Stimulated activated CD4-positive, alpha-beta T cell treated with anti-CD3 and anti-CD28 coated beads, Interleukin-1b, Interleukin-23, amount 100 ng/mL, for 1 hour (primary cell): ENCODE measurements at places on chromosomes 2 and 18.

- DNase-seq, result no peak
Measured at GRCh38 chr2:225074366-225074765, 32.1 kb upstream of the DOCK10 start.

GRCh38 chr18:62486290-62486964 lies 36.4 kb upstream of the ZCCHC2 start:
- DNase-seq, result no peak

- DNase-seq, result no peak
Measured at GRCh38 chr18:49050452-49050851, 99.7 kb upstream of the SMAD7 start.

GRCh38 chr2:106944215-106944614 lies 58.2 kb upstream of the ST6GAL2 start:
- no peak for DNase-seq

DNA sequence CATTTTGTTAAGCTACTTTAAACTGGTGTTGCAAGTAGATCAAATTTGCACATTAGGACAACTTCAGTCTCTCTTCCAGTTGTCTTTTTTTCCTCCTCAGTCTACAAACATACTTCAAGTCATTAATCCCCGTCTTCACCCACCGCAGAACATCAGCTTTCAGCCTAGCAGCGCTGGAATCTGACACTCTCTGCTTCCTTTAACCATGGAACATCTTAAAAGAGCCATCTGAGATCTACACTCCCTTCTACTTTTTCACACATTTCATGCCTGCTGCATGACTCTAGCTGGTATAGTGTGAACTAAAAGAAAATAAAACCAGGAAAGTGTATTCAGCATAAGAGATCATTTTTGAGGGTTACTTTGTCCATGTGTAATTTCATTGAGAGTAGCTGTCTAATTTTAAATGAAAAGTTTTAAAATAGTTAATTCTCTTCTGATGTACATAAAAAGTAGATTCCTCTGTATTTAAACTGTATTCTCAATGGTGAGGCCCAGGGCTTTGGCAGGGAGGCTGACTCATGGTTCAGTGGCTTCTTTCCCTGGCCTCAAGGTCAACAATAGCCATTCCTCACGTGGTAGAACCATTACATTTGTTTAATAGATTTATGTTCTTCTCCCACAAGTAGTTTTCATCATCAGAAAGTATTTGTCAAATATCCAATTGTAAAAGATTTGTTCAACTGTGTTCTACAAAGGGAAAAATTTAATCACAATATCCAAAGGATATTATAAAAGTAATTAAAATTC lies 16.5 kb downstream of the SGPP2 start:
- DNase-seq, result no peak

DNA sequence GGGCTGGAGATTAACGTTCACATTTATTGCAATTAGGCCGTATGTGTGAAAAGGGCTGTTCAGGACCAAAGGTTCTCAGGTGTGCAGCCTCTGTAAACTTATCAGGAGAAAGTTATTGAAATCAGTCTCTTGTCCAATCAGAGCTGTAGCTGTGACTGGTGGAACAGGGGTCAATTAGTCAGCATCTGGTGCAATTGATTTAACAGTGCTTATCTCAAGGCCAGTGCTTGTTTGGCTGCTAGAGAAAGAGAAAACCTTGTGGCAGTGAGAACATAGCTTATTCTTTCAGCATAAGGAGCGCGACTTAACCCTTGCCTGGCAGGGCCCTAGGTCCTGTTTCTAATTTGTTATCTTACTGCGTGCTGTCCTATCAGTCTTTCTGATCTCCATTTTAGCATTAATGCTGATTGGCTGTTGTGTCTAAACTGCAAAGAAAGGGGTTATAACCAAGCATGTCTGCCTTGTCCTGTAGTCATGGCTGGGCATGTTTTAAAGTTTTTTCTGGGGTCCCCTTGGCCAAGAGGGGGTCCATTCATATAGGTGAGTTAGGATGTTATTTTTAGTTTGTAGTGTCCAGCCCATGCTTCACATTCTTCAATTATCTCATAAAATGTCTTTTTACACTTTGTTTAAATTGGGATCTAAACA lies 66.4 kb downstream of the CYB5A start:
- DNase-seq, result no peak

- DNase-seq, result no peak
Measured at GRCh38 chr2:192087398-192087958, 107.3 kb downstream of the TMEFF2 start.

- no peak for DNase-seq
Measured at GRCh38 chr2:140873915-140874531, 1256.8 kb downstream of the LRP1B start.

- no peak for DNase-seq
Measured at GRCh38 chr2:162385536-162385935, 41.6 kb downstream of the GCA start.

- DNase-seq, result no peak
Measured at GRCh38 chr2:207164006-207164831, 1.5 kb downstream of the KLF7 start.

DNA sequence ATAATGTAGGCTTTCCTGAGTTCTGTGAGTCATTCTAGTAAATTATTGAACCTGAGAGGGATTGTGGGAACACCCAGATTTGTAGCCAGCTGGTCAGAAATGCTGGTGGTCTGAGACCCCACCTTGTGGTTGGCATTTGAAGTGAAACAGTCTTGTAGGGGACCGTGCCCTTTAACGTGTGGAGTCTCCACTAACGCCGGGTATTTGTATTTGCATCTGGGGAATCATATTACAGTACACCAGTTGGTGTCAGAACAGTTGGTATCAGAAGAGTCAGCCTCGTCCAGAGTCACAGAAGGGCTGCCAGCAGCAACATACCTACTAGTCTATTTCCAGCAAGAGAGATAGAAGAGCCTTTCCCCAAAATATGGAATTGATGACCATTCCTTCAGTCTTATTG lies 38.3 kb upstream of the PTPN4 start:
- DNase-seq, result no peak

DNA sequence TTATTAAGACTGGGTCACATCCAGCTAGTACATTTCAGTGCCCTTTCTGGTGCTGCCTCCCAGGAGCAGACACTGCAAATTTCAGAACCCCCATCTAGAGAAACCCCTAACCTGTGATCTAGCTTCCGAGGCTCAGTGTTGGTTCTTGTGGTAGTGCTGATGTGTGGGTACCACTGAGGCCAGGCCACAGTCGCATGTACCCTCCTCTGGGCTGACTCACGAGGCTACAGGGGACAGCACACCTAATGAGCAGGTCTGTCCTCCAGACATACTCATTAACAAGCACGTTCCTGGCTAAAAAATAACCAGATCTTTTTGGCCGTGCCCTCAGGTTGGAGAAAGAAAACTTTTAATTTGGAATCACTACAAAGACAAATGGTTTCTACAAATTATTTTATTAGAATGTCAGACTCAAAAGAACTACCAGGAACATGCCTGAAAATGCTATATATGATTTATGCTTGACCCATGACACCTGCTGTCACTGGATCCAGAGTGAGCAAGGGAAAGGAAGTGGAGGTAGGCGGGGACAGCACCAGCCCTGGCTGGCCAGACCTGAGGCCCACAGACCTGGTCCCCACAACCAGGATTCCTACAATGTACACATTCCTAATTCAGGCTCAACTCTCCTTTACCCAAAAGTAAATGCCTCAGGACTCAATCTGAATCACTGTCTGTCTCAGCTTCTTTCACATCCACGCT lies 8.5 kb downstream of the CIAO1 start:
- no peak for DNase-seq

DNA sequence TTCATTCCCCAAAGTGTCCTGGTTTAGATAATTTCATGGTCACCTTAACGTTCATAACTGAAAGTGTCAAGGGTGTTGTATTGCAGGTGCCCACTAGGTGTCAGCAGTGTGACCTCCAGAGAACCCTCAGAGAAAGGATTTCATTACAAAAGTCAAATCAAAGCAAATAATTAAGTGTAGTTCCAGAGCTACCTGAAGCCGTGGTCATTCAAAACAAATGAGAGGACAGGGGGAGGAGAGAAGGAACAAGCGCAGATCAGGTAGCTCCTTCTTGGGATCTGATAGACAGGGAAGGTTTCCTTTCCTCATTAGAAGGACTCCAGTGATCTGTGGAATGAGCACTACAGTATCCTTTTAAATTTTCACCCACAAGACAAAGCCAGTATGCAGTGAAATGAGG lies at the start of gene SLC9A4:
TSS of gene SLC9A4 (plus strand) at position 207 of the 400 bp plus-strand sequence. CDS start 534 bp downstream, outside the sequence.
- DNase-seq, result peak; percentile 48

- DNase-seq, result no peak
Measured at GRCh38 chr2:238220892-238221521, 17.5 kb upstream of the ILKAP start.

DNA sequence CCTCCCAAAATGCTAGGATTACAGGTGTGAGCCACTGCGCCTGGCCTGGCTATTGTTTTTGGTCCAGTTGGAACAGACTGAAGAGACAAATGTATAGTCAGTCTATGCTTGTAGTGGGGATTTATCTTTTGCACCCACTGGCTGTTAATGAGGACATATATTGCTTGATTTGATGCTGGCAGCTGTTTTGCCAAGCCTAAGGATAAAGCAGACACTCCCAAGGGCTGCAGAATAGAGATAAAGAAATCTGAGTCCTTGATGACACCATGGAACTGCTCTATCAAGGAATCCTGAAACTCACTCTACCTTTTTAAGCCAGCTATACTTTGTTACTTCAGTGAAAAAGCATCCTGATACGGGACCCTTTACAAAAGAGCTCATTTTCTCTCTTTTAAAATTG lies 43.1 kb upstream of the ENOSF1 start:
- DNase-seq, result no peak

GRCh38 chr2:83221258-83221657 lies 1237.8 kb downstream of the SUCLG1 start:
- DNase-seq, result no peak

GRCh38 chr2:56515399-56515798 lies 331.6 kb downstream of the CCDC85A start:
- no peak for DNase-seq

- DNase-seq, result no peak
Measured at GRCh38 chr2:140122001-140122400, 1341.8 kb upstream of the NXPH2 start.

- no peak for DNase-seq
Measured at GRCh38 chr2:52475590-52475989, 1292.0 kb upstream of the CHAC2 start.

DNA sequence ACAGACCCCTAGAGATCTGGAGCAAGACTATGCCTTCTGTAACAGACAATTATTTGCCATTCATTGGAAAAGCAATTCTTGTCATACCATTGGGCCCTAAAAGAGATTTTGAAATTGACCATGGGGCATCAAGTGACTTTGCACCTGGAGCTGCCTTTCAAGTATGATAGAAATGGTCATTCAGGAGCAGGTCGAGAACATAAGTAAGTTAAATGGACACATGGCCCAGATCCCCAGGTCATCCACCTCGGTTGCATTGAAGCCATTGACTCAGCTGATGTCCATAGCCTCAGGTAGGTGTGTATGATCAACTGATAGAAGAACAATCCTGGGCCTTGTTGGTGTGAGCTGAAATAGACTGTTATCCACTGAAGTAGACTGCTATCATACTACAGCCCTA lies 19.3 kb downstream of the CHCHD5 start:
- no peak for DNase-seq

GRCh38 chr2:113000436-113000835 lies 4.8 kb upstream of the IL36A start:
- no peak for DNase-seq

GRCh38 chr2:35510636-35511035 lies 844.9 kb upstream of the CRIM1 start:
- DNase-seq, result no peak

GRCh38 chr2:152581360-152581759 lies 135.9 kb downstream of the PRPF40A start:
- DNase-seq, result no peak

DNA sequence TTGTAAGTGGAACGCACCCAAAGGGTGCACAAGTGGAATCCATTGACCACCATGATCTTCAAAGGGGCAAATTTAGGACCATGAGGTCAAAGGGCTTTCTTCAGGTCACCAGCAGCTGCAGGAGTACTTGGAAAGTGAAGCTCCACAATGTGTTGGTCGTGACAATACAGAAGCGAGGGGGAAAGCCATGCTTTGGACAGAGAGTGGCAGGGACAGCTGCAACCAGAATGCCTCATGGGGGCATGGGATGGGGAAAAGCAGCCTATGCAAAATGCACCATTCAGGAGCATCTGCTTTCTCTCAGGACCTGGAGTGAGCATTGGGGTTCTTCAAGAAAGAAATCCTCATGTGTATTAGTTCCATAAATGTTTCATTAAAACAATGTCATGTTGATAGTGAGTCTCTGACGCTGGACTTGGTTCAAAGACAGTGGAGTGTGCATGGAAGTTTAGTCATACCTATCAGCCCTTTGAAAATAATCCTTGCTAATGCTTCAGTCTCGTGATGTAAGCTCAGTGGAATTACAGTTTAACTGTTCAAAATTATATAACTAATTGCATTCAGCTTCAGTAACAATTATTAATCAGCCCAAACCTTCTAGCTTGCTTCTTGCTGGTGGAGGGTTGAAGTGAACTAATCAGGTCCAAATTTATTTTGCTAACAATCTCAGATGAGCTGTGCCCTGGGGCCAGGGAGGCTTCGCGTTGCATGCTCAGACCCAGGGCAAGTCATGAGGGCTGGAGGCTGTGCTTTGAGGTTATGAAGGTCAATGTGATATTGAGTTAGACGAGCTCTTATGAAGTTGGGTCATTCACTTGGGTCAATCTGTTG lies 41.6 kb downstream of the ACKR3 start:
- no peak for DNase-seq
